ENCODE measurements at places on chromosomes 4 and X.
A peak's percentile ranks its signal among the peaks of the same experiment; 100 is the strongest.

- DNase-seq, result no peak
Observed at GRCh38 chr4:144302704-144303536, 162.4 kb upstream of the GYPA start.

DNA sequence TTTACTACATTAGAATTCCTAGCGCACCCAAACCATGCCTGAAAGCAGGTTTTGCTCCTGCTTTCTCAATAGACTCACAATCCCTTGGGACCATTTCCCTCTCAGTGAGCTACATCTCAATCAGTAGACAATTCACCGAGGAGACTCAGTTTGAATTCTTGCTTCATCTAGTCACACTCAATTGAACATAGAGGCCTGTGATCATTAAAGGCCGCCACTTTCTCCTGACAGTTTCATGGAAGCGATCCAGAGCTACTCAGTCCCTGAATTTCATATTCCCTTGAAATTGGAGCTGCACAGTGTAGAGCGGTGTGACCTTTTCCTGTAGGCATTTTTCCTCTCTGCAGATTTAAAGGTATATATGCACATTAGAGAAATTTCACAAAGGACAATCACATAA is 193.9 kb upstream of the SPOCK3 start:
- peak; percentile 2 for DNase-seq

GRCh38 chr4:129378364-129378763 is 282.4 kb downstream of the C4orf33 start:
- DNase-seq, result no peak

DNA sequence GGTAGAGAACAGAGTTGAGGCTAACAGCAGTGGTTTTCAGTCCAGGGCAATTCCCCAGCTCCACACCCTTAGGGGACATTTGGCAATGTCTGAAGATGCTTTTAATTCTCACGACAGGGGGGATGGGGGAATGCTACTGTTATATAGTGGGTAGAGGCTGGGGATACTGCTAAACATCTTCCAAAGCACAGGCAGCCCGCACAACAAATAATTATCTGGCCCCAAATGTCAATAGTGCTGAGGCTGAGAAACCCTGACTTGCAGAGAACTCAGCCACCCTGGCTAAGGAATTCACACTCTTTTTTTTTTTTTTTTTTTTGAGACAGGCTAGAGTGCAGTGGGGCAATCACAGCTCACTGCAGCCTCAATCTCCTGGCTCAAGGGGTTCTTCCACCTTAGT is 60.6 kb downstream of the POLR2B start:
- no peak for DNase-seq

- peak; percentile 76 for DNase-seq
Observed at GRCh38 chr4:95548738-95549245, at the start of gene UNC5C. Gene UNC5C, minus strand, starts transcription at chr4:95548973.

DNA sequence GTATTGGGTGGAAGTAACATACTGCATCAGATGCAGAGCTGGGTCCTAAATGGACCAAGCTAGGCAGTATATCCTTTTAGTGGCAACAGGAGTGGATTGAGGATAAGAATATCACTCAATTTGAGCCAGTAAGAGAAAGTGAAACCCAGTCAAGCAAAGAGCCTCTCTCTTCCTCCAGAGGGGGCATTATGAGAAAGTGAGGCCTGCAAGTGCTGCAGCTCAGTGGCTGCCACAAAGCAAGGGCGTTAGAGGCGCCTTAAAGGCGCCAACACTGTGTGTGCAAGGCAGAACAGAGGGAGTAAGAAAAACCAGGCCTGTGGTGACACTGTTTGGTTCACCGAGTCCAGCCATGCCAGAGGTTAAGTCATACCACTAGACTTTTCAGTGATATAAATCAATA is 17.5 kb downstream of the STX18 start:
- no peak for DNase-seq

DNA sequence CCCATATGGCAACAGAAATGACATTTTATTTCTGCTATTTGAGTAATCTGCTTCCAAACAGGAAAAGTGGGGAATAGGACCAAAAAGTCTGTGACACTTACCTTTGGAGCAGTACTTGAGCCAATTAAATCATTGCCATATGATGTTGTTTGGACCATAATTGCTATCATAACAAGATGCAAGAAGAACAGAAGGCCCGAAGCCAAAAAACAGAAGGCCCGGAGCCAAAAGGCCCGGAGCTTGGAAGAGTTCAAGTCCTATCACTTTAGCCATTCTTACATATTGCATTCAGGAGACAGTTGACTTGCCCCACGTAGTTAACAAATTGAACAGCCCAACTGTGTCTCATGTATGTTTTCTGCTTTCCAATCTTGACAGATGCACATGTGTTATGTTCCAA is 285.6 kb downstream of the ARHGAP24 start:
- no peak for DNase-seq

GRCh38 chr4:159010563-159011260 is 92.2 kb upstream of the RAPGEF2 start:
- peak; percentile 74 for DNase-seq

- no peak for DNase-seq
Observed at GRCh38 chrX:120824021-120824420, 51.6 kb downstream of the CT47B1 start.

- DNase-seq, result no peak
Observed at GRCh38 chr4:164931551-164932324, 45.7 kb downstream of the TRIM61 start.
